ENCODE measurements at places on chromosomes 2 and 18. TPM values are rescaled to one million over a fixed set of nuclear protein-coding genes. Genes with fewer than 3 reads are reported as not detected.

MEP1B gene
- not detected for total RNA-seq

FAM237A gene
- total RNA-seq = not detected

SERPINB4 gene
- total RNA-seq = not detected

PLGLB1 gene
- total RNA-seq = 5.4 TPM

All from glutamatergic neuron (in vitro differentiated cells).